ENCODE measurements at places on chromosomes 11 and 22. TPM values are rescaled to one million over a fixed set of nuclear protein-coding genes. Genes with fewer than 3 reads are reported as not detected.

The FIBP gene
- 220 TPM for total RNA-seq

The CCDC188 gene
- total RNA-seq = 1.8 TPM

The MMP8 gene
- not detected for total RNA-seq

The MMP12 gene
- 0.76 TPM for total RNA-seq

The MFNG gene
- not detected for total RNA-seq

The FJX1 gene
- 37.0 TPM for total RNA-seq

The SLC15A3 gene
- total RNA-seq = 2.2 TPM

The KCTD17 gene
- total RNA-seq = 59.6 TPM

The RELA gene
- total RNA-seq = 45.1 TPM

The TEX54 gene
- total RNA-seq = not detected

The OR52I1 gene
- total RNA-seq = not detected

- no peak overlapping the region for H3K27ac ChIP-seq
- peak; percentile 11 for DNase-seq
- H3K4me3 ChIP-seq = no peak overlapping the region
- H3K4me1 ChIP-seq = no peaks in the 10 kb centered on the region
Measured at GRCh38 chr11:78449866-78450265, 32.2 kb upstream of the GAB2 start.

GRCh38 chr22:29260601-29261315 is 7.0 kb downstream of the RHBDD3 start:
- H3K4me3 ChIP-seq = no peak overlapping the region
- H3K4me1 ChIP-seq = no peaks in the 10 kb centered on the region
- H3K27ac ChIP-seq = no peak overlapping the region
- H3K36me3 ChIP-seq = no peaks in the 10 kb centered on the region

DNA sequence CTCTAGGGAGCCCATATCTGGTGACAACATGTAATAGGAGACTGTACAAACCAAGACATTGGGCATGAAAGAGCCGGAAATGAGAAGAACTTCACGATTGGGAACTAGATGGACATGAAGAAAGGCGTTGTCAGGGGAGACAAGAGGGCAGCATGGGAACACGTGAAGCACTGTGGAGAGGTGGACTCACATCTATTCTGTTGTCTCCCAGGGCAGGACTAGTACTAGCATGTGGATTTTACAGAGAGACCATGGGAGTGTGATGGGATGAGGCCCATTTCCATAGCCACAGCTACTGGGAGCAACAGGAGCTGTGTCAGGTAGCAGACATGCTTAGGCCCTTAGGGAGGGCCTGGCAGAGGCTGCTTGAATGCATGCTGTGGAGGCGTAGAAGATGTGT is 333.9 kb downstream of the OPCML start:
- no peaks in the 10 kb centered on the region for H3K36me3 ChIP-seq
- H3K27ac ChIP-seq = no peak overlapping the region

DNA sequence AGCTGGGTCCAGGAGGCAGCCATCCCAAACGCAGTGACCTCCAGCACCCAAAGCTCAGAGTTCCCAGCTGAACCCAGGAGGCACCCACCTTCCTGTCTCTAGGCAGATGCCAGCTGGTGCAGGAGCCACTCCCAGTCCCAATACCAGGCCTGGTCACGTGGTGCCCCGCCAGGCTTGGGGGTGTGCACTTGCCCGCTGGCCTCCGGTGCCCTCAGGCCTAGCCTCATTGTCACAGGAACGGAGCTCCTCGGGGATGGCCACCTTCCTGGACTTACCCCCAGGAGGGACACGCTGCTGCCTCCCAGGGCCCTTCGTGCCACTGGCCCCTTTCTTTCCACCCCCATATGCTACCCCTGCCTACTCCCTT is 4.6 kb downstream of the BID start:
- no peak for DNase-seq
- no peaks in the 10 kb centered on the region for H3K36me3 ChIP-seq
- H3K4me1 ChIP-seq = peaks cover 11% of the 10 kb centered on the region
- no peak overlapping the region for H3K27ac ChIP-seq
- H3K4me3 ChIP-seq = no peak overlapping the region

- H3K4me1 ChIP-seq = no peaks in the 10 kb centered on the region
- no peaks in the 10 kb centered on the region for H3K27me3 ChIP-seq
- no peak overlapping the region for H3K27ac ChIP-seq
- no peak overlapping the region for H3K4me3 ChIP-seq
Measured at GRCh38 chr11:6298605-6299004, 21.7 kb downstream of the CAVIN3 start.

DNA sequence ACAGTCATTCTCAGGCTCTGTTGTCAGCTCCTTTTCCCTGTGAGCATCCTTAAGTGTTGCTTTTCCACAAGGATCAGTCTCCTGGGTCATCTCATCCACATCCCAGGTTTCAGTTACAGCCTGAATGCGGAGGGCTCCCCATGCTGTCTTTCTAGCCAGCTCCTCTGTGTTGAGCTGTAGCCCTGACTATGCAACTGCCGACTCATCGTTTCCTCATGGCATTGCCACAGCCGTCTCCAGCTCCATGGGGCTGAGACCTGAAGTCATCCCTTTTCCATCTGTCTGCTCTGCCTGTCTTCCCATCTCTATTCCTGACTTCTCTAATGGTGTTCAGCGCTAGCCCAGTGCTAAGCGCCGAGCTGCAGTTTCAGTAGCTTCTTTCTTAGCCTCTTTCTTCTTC is 11.8 kb downstream of the SAMM50 start:
- peaks cover 33% of the 10 kb centered on the region for H3K36me3 ChIP-seq
- H3K27me3 ChIP-seq = no peaks in the 10 kb centered on the region
- H3K27ac ChIP-seq = no peak overlapping the region
- no peaks in the 10 kb centered on the region for H3K4me1 ChIP-seq

DNA sequence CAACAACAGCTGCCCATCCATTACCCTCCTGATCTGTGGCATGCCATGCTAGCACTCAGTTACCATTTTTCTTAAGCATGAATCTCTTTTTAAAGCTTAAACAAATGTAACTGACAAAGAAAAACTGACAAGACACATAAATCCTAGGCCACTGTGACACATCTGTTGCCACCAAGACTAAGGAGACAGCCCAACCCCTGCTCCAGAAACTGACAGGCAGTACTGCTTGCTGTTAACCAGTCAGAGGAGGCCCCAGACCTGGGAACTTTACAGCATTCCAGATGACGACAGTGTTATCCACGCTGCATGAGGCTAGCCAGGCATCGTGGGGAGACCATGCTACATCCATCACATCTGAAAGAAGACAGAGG is 33.8 kb downstream of the HIRA start:
- H3K4me3 ChIP-seq = no peak overlapping the region
- H3K36me3 ChIP-seq = peaks cover 36% of the 10 kb centered on the region
- no peaks in the 10 kb centered on the region for H3K4me1 ChIP-seq
- no peak for DNase-seq
- H3K27ac ChIP-seq = no peak overlapping the region

GRCh38 chr11:74154620-74155281 is 16.1 kb downstream of the C2CD3 start:
- no peak overlapping the region for H3K27ac ChIP-seq
- H3K36me3 ChIP-seq = 0 out of 2 replicates have a peak, but pooled peaks cover 5% of the 10 kb centered on the region
- H3K27me3 ChIP-seq = no peaks in the 10 kb centered on the region
- no peak overlapping the region for H3K4me3 ChIP-seq
- H3K4me1 ChIP-seq = peaks cover 21% of the 10 kb centered on the region

GRCh38 chr11:48005136-48005535 is 24.8 kb downstream of the PTPRJ start:
- H3K36me3 ChIP-seq = no peaks in the 10 kb centered on the region
- peak; percentile 70 for DNase-seq
- no peaks in the 10 kb centered on the region for H3K27me3 ChIP-seq
- peaks cover 40% of the 10 kb centered on the region for H3K4me1 ChIP-seq
- H3K27ac ChIP-seq = peak overlapping the region; percentile 87

GRCh38 chr11:44451706-44452105 is 113.8 kb upstream of the CD82 start:
- H3K36me3 ChIP-seq = no peaks in the 10 kb centered on the region
- no peak overlapping the region for H3K4me3 ChIP-seq
- no peaks in the 10 kb centered on the region for H3K4me1 ChIP-seq
- peaks cover 12% of the 10 kb centered on the region for H3K27me3 ChIP-seq

DNA sequence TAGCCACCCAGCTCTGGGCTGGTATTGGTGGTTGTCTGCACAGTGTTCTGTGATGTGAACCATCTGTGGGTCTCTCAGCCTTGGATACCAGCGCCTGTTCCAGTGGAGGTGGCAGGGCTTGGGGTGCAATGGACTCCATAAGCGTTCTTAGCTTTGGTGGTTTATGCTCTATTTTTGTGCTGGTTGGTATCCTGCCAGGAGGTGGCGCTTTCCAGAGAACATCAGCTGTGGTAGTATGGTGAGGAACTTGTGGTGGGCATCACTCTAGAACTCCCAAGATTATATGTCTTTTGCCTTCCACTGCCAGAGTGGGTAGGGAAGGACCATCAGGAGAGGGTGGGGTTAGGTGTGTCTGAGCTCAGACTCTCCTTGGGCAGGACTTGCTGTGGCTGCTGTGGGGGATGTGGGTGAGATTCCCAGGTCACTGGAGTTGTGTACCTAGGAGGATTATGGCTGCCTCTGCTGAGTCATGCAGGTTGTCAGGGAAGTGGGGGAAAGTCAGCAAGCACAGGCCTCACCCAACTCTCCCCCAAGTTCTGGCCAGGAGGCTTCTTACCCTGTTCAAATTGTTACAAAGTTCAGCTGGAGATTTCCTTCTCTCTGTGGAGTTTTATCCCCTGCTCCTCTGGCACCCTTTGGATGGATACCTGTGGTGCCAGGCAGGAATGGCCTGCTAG is 47.2 kb downstream of the MRGPRX2 start:
- H3K4me1 ChIP-seq = no peaks in the 10 kb centered on the region
- no peaks in the 10 kb centered on the region for H3K27me3 ChIP-seq
- no peaks in the 10 kb centered on the region for H3K36me3 ChIP-seq
- no peak overlapping the region for H3K4me3 ChIP-seq
- no peak for DNase-seq
- H3K27ac ChIP-seq = no peak overlapping the region

DNA sequence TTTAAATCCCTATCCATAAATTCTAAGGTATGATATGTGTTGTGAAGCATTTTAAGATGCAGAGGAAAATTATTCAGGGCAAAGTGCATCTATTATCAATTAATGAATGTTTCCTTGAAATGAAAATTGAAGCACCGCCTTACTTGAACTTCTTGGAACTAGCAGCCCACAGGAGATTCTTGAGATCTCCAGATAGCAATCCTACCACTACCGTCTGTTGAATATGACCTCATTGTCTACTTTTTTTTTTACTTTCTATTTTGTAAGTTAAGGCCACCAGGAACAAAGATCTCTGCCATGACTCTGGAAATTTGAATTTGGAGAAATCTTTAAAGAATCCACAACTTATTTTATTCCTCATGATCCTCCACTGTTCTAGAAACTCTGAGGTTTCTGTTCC is 808.7 kb downstream of the KCNA4 start:
- H3K27me3 ChIP-seq = no peaks in the 10 kb centered on the region
- DNase-seq = no peak

DNA sequence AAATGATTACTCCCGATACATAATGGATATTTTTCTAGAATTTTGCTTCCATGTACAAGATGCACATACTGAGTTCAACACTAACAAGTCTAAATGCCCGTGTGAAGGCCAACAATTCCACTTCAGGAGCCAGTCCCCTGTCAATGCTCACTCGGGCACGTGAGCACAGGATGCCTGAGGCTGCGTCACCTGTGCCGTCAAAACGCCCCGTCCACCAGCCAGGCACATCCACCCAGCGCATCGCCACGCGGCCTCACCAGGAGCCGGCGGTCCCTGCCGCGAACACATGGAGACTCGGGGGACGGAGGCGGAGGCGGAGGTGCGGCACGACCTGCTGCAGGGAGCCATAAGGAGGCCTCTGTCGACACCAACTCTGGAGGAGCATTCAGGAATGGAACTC is 9.8 kb downstream of the TOLLIP start:
- no peak overlapping the region for H3K4me3 ChIP-seq
- DNase-seq = no peak

DNA sequence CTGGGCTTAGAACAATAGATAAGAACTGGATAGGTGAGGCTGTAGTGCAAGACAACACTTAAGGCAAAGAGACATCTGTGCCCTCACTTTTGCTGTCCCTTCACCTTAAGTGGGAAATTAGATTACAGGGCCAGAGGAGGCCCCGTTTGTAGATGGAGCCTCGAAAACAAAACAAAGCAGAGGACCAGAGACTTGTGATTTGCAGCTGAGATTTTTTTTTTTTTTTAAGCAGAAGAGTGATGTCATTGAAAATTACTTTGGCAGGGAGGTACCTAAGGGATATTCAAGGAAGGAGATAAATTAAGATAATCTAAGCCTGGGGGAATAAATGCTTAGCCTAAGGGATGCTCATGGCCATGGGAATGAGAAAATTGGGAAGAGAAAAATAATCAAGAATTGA is 31.4 kb downstream of the ZC3H12C start:
- no peak for DNase-seq
- H3K27ac ChIP-seq = no peak overlapping the region
- H3K27me3 ChIP-seq = no peaks in the 10 kb centered on the region
- no peaks in the 10 kb centered on the region for H3K36me3 ChIP-seq
- H3K4me1 ChIP-seq = peaks cover 42% of the 10 kb centered on the region

GRCh38 chr11:2697866-2698265 is 1.9 kb downstream of the KCNQ1OT1 start:
- no peak overlapping the region for H3K27ac ChIP-seq
- peaks cover 22% of the 10 kb centered on the region for H3K4me1 ChIP-seq
- peak; percentile 35 for DNase-seq
- no peaks in the 10 kb centered on the region for H3K36me3 ChIP-seq
- H3K4me3 ChIP-seq = peak overlapping the region; percentile 95
- no peaks in the 10 kb centered on the region for H3K27me3 ChIP-seq

DNA sequence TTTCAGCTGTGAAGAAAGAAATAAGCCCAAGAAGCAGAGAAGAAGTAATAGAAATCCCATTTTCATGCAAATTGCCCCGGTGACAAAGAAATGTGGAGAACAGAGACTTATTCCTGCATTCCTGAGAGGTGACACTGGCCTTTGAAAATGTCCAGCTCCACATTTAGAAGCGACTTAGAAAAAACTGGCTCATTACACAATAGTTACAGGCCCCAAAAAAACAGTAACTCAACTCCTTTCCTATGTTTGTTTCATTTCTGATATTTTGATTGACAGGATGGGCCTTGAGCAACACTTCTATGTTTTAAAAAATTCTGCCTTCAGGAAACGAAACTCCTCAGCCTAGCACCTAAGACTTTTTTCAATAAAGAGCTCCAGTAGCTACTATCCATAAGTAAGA is 726.9 kb upstream of the TENM4 start:
- DNase-seq = peak; percentile 0
- H3K27ac ChIP-seq = no peak overlapping the region
- no peaks in the 10 kb centered on the region for H3K27me3 ChIP-seq
- H3K4me1 ChIP-seq = no peaks in the 10 kb centered on the region
- no peaks in the 10 kb centered on the region for H3K36me3 ChIP-seq

DNA sequence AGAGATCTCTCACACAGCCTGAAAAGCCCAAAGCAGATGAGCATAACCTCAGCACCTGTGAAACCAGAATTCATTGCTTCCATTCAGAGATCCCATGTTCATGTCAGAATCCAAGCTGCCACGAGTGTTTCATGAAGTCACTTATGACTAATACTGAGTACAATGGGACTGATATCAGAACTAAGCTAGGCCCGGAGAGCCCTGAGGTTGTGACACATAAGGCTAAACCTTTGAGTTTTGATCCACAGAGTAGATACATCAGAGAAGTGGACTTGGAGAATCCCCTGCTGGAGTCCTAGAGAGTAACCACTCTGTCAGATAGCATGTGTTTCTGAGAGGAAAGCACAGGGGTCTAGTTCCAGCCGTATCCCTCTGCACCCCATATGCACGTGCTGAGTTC is 890 bp upstream of the GLYATL1 start:
- no peak overlapping the region for H3K27ac ChIP-seq
- DNase-seq = peak; percentile 3
- H3K4me1 ChIP-seq = no peaks in the 10 kb centered on the region

All from GM23248 (cell line).